ENCODE measurements at places on chromosomes 7 and 10.
A peak's percentile ranks its signal among the peaks of the same experiment; 100 is the strongest.

- no peak for DNase-seq
Observed at GRCh38 chr10:58764087-58764747, 251.5 kb downstream of the BICC1 start.

DNA sequence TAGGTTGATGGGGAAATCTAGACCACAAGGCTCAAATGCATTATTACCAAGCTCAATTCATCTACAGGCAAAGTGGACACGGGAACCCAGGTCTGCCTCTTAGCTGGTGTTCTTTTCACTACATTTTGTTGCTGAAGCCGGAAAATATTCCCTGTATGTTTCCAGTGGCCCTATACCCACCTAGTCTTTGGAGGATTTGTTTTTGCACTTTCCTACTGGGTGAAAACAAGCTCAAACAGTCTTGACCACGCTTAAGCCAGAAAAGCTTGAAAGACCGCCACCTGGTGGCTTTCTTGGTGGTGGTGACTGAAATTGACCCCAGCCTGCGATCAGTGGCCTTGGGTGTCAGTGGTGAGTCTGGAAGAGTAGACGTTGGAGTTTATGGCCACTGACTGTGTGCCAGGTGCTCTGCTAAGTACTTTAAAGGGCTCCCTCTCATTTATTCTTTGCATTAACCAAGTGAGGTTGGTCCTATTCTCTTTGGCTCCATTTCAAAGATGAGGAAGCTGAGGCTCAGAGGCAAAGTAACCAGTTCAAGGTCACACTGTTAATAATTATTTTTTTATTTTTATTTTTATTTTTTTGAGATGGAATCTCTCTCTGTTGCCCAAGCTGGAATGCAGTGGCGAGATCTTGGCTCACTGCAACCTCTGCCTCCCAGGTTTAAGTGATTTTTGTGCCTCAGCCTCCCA, 11.1 kb upstream of the CRTAC1 start:
- peak; percentile 3 for DNase-seq

- no peak for DNase-seq
Observed at GRCh38 chr7:77797734-77798393, 370 bp downstream of the TMEM60 start.

DNA sequence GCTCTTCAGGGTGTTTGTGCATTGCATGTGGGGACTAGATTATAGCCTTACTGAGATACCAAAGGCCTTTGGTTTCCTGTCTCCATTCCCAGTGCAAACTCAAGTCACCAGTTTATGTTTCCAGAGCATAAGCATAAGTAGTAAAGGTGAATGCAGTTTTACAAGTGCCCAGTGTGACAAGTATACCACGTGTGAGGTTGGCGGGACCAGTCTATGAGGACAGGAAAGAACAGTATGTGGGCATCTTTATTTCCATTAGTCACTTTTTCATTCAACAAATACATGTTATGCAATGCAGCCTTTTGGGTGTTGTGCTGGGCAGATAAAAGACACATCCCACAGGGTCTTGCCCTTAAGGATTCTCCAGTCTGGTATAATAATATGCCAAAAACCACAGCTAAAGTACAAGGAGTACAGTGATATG, 146.5 kb downstream of the ARID5B start:
- peak; percentile 23 for DNase-seq

DNA sequence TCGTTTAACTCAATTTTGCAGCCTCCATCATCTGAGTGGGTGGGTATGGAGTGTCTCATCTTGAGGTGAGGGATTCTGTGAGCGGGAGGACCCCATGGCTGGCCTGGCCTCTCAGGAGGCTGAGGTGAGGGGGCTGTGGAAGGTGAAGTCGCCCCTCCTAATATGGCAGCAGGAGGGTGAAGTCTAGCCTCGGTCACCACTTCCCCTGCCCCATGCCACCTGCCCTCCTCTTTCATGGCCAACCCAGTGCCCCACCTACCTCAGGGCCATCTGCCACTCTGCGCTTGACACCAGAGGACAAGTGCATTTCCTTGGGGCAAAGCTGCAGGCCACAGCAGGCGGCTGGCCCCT, 8.7 kb downstream of the RASGEF1A start:
- no peak for DNase-seq

- DNase-seq, result no peak
Observed at GRCh38 chr7:37212051-37212450, 236.6 kb downstream of the ELMO1 start.

GRCh38 chr7:103918631-103919271, 70.7 kb downstream of the RELN start:
- no peak for DNase-seq

GRCh38 chr10:50310560-50311174, 59.4 kb upstream of the ASAH2 start:
- no peak for DNase-seq

DNA sequence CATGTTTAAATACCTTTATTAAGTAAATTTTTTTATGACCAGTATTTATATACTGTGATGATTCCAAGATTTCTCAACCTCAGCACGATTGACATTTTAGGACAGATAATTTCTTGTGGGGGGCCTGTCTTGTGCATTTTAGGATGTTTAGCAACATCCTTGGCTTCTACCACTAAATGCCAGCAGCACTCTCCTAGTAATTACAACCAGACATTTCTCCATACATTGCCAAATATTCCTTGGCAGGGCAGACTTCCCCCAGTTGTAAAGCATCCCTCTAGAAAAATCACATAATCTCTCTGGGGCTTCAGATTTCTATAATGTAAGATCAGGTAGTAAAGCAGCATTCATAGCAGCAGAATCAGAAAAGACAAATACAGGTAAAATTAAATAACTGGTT, 7.8 kb upstream of the LIPM start:
- DNase-seq, result no peak

DNA sequence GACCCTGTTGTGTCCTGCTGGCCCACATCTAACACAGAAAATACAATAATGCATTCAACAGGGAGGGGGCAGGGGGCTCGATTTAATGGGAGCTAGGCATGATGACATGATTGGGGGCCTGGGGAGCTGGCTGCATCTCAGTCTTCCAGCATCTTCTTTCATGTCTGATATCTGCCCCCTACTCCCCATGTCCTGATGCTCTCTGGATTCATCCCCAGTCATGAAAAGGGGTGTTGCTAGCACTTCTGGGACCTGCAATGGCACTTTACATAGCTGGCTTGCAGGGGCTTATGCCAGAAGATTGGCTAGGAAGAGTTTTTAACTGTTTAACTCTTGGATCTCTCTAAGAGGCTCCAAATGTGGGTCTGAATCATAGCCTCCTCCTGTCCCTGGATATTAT, 94.9 kb downstream of the AOAH start:
- no peak for DNase-seq

All from stimulated activated CD8-positive, alpha-beta memory T cell treated with anti-CD3 and anti-CD28 coated beads, Interleukin-15, amount 100 ng/mL, for 4 hours (primary cell).